Stimulated activated CD4-positive, alpha-beta T cell treated with anti-CD3 and anti-CD28 coated beads, Interleukin-2, amount 100 ng/mL, for 24 hours (primary cell): ENCODE measurements at places on chromosomes 16 and 17.

GRCh38 chr17:79981661-79982101 lies 54.0 kb downstream of the TBC1D16 start:
- DNase-seq, result no peak

GRCh38 chr17:78248051-78248914 lies 16.9 kb downstream of the TMEM235 start:
- no peak for DNase-seq

GRCh38 chr17:38667099-38667786 lies 7.5 kb downstream of the EPOP start:
- DNase-seq, result peak; percentile 66

GRCh38 chr17:51322390-51323029 lies 62.2 kb downstream of the UTP18 start:
- no peak for DNase-seq

- DNase-seq, result no peak
These were observed 20.1 kb downstream of the CCDC102A start for GRCh38 chr16:57516176-57516725.

- DNase-seq, result no peak
These were observed 221.8 kb downstream of the MAP2K4 start for GRCh38 chr17:12242345-12242954.

- no peak for DNase-seq
These were observed 22.4 kb downstream of the TBC1D3B start for GRCh38 chr17:36153895-36154610.

- no peak for DNase-seq
These were observed 10.2 kb downstream of the CACNB1 start for GRCh38 chr17:39187152-39187830.

DNA sequence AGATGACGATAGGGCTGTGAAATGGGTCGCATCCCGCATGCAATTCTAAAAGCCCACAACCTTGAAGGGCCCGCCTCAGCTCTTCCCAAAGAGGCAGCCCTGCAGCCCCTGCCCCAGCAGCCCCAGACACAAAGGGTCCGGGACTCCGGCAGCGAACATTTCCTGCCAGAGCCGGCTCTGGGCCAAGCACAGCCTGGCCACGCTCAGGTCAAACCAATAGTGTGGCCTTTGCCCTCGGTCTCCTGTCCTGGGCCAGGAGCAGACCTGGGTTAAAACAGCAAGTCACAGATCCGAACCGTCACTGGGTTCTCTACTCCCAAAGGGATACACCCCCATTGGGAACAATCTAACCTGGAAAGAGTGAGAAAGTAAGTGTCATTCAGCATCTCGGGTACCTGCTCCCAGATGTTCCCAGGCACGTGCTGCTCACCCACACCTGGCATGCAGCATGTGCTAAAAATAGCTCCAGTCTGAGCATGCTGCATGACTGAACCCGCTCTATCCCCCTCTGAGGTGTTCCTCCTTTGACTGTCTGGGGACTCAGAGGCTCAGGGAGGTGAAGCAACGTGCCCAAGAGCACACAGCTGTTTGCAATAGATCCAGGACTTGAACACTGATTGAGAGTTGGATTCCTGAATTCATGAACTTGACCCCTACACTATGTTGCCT lies 22.2 kb upstream of the ATP2A3 start:
- DNase-seq, result no peak

GRCh38 chr17:2580151-2580550 lies 13.3 kb upstream of the PAFAH1B1 start:
- no peak for DNase-seq

DNA sequence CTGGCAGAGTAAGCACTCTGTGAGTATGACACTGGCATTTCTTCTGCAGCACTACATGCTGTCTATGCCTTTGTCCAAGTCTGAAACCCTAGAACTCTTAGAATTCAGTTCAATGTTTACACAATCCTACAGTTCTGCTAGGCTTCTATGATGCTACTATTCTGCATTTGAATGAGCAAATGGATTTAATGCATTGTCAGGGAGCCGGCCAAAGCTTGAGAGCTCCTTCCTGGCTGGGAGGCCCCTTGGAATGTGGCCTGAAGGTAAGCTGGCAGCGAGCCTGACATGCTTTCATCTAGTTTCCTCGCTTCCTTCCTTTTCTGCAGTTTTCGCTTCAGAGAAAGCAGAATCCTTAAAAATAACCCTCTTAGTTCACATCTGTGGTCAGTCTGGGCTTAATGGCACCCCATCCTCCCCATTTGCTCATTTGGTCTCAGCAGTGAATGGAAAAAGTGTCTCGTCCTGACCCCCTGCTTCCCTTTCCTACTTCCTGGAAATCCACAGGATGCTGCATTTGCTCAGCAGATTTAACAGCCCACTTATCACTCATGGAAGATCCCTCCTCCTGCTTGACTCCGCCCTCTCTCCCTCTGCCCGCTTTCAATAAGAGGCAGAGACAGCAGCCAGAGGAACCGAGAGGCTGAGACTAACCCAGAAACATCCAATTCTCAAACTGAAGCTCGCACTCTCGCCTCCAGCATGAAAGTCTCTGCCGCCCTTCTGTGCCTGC lies at the start of gene CCL2:
Gene CCL2, plus strand, starts transcription at position 635 of the 730 bp plus-strand sequence. Its CDS starts 65 bp downstream, at position 700.
- DNase-seq, result no peak

DNA sequence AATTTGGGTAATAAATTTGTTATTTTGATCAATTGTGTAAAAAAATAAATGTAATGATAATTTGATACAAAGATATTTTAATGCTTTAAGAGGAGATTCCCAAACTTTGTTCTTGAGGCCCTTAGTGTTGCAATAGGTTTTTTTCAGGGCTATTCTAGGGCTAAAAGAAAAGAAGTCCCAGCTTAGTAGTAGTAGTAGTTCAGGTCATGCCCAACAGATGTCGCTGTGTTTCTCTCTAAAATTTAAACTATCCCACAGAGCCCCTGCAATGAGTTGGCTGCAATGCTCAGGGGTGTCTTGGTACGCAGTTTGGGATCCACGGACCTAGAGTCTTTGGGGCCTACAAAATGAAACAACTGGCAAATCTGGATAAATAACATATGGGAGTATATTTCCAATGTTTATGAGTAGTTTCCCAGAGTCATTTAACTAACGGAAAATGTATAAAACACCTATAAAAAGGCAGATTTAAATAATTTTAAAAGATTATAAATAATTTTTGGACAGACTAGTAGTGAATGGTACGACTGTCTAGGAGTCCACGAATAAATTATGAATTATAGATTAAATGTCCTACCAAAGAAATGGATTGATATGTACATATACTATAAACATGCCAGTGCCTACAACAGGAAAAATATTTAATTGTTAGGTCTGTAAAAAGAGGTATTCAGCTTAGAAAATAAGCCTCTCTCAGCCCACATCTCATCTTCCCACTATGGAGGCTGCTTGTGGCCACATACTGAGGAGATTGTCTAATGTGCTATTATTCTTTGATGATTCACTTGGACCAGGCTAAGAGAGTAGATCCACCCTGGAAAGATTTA lies 228.5 kb upstream of the PMFBP1 start:
- peak; percentile 37 for DNase-seq

DNA sequence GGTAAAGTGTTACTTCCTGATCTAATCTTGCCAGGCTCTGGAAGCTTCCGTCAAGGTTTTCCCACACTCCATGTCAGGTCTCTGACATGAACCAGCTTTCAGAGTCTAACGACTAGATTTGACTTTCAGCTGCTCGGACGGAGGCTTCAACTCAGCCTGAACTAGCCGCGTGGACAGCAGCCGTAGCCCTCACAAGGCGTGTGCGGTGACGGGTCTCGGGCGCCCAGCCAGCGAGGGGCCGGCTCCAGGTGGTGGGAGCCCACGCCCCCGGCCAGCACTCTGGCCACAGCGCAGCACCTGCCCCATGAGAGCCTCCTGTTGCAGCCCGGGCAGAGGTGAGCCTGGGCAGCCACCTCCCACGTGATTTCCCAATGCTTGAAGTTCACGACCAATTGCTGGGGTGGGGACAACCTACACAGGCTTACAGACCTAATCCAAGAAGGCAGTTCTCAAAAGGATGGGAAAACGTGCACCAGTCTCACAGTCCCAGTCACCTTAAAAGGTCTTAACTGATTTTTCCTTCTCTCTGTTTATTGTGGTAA lies 45.5 kb downstream of the TBC1D16 start:
- no peak for DNase-seq

GRCh38 chr17:12613566-12613965 lies 52.1 kb upstream of the MYOCD start:
- DNase-seq, result no peak

GRCh38 chr16:4182581-4183236 lies 59.2 kb downstream of the SRL start:
- DNase-seq, result no peak

- DNase-seq, result no peak
These were observed 36.7 kb upstream of the ABCA5 start for GRCh38 chr17:69363488-69364210.

DNA sequence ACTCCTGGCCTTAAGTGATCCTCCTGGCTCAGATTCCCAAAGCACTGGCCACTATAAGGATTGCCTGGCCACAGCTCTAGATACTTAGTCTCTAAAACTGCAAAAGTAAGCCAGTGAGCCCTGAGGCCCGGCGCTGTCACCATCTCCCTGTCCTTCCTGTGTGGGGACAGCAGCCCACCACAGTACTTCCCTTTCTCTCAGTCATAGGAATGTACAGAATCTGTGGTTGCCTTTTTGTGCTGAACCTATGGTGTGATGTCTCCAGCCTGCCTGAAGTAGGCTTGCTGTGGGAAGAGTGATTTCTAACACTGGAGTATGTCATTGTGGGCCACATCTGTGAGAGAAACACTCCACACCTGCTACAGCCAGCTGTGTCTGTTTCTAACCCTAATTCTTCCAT lies 24.7 kb downstream of the NTAN1 start:
- DNase-seq, result no peak

DNA sequence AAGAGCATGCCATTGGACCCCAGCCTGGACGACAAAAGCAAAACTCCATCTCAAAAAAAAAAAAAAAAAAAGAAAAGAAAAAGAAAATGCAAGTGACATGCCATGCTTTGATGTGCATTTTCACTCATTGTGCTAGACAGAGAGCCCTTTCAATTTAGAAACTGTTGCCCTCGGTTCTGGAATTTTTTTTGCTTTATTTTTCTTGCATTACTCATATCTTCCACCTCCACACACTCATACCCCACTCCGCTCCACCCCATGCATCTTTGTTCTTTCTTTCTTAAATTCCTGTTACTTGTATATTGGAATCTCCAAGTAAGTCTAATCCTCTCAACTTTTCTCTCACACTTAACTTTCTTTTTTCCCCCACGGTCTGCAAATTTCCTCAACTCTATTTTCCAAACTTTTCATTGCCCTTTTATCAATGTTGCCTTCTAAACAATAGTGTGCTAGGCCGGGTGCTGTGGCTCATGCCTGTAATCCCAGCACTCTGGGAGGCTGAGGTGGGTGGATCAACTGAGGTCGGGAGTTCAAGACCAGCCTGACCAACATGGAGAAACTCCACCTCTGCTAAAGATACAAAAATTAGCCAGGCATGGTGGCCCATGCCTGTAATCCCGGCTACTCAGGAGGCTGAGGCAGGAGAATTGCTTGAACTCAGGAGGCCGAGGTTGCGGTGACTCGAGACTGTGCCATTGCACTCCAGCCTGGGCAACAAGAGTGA lies 16.8 kb upstream of the SUZ12 start:
- peak; percentile 33 for DNase-seq

DNA sequence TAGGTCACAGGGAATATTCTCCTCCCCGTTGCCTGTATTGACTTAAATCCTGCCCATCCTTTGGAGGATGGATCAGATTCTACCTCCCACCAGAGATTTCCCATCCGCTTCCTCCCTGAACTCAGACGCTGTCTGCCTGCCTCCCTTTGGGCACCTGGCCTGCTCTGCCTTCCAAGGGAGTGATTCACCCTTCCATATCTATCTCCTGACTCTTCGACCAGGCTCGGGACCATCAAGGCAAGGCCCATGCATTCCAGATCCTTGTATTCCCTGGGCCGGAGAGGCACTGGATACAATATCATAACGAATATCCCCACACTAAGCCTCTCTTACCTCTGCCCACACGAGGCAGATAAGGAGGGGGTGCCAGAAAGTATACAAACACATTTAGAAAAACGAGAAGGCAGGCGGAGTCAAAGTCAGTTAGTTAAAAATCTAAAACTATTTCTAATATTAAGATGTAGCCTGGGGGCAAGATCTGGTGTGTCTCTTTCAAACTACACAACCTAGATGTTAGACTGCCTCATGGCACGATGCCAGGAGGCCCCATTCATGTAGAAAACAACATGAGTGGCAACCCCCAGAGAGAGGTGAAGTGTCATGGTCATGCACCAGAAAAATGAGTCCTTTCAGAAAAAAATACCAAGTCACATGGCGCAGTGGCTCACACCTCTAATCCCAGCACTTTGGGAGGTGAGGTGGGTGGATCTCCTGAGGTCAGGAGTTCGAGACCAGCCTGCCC lies 9.2 kb downstream of the PMP22 start:
- no peak for DNase-seq

DNA sequence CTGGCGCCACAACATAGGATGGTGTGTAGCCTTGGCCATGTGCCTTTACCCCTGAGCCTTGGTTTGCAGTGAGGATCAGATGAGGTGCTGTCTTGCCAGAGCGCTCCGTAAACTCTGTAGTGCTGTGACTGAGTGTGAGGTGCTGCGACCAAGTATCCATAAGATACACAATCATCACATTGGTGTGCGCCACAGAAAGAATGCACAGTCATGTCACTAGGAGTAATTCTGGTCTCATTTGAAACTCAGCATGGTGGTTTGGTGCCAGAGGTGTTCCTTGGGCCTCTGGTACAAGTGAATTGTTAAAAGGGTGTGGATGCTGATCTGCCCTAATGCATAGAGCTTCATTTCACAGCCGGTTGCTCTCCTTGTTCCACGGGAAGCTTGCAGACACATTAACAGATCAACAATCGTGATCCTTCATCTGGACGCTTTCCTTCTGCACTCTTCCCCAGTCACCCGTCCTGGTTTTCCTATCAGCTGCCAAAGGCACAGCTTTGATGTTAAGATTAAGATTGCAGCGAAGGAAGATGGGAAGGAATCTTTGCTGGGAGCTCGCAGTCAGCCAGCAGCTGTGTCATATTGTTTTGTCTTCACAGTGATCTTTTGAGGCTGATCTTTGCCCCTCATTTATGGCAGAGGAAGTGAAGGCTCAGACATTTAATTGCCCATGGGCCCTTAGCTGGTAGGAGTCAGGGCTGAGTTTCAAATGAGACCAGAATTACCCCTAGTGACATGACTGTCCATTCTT lies 79.1 kb downstream of the KSR1 start:
- no peak for DNase-seq
